ENCODE measurements at places on chromosomes 2 and 18. TPM values are rescaled to one million over a fixed set of nuclear protein-coding genes. Genes with fewer than 3 reads are reported as not detected.
A peak's percentile ranks its signal among the peaks of the same experiment; 100 is the strongest.

Gene POTEJ
- polyA plus RNA-seq = not detected

Gene MC5R
- not detected for polyA plus RNA-seq

GRCh38 chr2:68837861-68838341, 33.3 kb downstream of the BMP10 start:
- H3K4me3 ChIP-seq = no peak overlapping the region
- no peaks in the 10 kb centered on the region for H3K27me3 ChIP-seq
- DNase-seq = no peak
- H3K4me1 ChIP-seq = peaks cover 24% of the 10 kb centered on the region
- H3K36me3 ChIP-seq = no peaks in the 10 kb centered on the region
- no peak overlapping the region for H3K27ac ChIP-seq

GRCh38 chr2:79191816-79192215, 32.3 kb upstream of the REG3A start:
- H3K4me1 ChIP-seq = no peaks in the 10 kb centered on the region
- H3K27ac ChIP-seq = peak overlapping the region; percentile 13
- H3K27me3 ChIP-seq = peaks cover 15% of the 10 kb centered on the region
- no peak overlapping the region for H3K4me3 ChIP-seq
- DNase-seq = no peak

Gene KATNAL2
- 1.6 TPM for polyA plus RNA-seq

- H3K4me1 ChIP-seq = peaks cover 45% of the 10 kb centered on the region
- H3K4me3 ChIP-seq = peak within 1 kb of the TSS; percentile 92
- H3K27me3 ChIP-seq = no peaks in the 10 kb centered on the region
- no peaks in the 10 kb centered on the region for H3K36me3 ChIP-seq
- peak within 1 kb of the TSS; percentile 92 for H3K27ac ChIP-seq
- peak; percentile 80 for DNase-seq
Observed at GRCh38 chr18:46917108-46917802, at the start of the genes KATNAL2 and PIAS2. Gene KATNAL2 (plus strand): TSS chr18:46917602. CDS start chr18:46946873, 29,271 bp downstream. Gene PIAS2 (minus strand): TSS chr18:46917507. CDS start chr18:46917345, 162 bp downstream.
